ENCODE measurements at places on chromosomes 2 and 18.

- DNase-seq: no peak
Observed at GRCh38 chr18:21296045-21296444, 54.0 kb downstream of the GREB1L start.

DNA sequence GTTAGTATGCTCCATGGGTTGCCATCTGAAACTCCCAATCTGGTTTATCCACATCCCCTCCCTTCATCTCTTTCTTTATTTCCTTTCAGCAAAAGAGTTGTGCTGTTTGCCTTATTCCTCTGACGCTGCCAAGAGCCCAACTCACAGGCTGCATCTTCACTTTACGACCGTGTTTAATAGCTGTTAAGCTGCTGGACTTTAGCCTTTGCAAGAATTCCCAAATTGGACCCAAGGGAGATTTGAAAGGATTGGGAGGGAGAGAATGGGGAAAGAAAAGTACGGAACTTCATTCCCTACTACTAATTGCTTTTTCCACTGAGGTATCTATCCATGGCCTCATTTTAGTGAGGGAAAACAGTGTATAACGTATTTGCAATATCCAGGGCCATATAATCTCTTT is 263.4 kb upstream of the MEIS1 start:
- no peak for DNase-seq

DNA sequence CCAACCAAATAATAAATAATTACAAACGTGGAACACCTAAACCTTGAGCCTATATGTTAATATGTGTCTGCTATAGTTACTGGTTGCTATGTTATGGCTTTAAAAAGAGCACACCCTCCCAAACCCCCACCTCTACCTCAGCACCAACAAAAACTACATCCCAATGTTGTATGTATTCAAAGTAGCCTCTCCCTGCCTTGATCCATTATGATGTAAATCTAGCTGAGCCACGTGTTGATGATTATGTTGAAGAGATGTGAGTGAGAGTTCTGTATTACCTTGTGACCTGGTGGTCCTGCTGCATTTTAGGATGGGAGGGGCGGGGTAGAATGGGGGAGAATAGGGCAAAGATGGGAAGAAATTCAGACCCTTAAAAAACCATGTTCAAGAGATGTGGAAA is 4.8 kb downstream of the MFSD6 start:
- DNase-seq: no peak

DNA sequence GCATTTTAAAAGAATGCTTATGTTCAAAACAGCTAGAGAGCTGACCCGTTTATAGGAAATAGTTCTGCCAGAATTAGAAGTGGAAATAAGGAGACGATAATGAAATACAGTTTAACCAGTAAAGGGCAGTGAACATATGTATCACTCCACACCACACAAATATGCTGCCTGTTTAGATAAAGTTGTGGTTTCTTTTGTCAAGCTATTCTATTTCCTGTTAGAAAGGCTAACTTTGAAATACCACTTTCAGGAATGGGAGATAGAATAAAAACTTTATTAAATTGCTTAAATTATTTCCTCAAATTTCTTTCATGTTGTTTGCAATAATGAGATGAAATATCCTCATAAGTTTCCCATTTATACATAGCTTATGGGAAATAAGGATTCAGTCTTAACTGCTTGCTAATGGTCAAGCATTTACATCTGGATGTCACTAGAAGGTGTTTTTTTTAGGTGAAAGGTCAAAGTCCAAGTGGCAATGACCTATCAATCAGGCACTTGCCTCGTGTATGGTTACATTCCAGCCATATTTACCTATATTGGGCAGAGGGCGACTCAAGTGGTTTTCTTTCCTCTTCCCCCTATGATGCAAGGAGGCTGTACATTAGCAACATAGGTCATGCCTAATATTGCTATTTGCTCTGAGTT is 148.9 kb downstream of the ZEB2 start:
- no peak for DNase-seq

- no peak for DNase-seq
Observed at GRCh38 chr2:51717312-51717711, 685.4 kb upstream of the NRXN1 start.

DNA sequence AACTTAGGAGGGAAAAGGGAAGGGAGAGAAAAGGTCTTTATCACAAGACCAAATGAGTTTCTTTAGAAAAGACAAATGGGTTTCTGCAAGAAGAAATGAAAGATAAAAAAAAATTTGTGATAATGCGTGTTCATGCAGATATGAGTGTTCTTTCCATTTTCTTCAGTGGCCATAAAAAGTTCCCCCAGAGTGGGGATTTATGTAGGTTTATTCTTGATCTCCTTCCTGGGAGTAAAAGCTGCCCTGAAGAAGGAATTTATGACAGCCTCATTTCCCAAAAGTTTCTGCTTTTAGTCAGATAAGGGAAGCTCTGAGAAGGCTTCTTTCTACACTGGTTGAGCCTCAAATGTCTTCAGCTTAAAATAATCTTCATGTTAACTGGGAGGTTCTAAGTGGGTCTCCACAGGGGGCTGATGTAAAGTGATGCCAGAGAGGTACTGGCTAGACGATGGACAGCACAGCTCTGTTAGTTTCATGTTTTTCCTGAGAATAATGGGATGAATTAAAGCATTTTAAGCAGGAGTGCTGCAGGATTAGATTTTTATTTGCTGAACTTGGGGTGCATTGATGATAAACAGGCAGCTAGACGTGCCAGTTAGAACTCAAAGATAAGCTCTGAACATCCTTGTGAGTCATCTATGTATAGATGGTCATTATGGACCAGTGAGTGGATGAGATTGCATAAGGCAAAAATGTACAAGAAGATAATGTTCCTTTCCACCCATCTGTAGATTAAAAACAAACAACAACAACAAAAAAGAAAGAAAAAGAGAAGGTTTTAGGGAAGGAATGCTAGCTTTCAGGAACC is 99.4 kb upstream of the MSH2 start:
- DNase-seq: no peak

- no peak for DNase-seq
Observed at GRCh38 chr2:227876300-227876801, 4.9 kb downstream of the DAW1 start.
